ENCODE measurements at places on chromosomes 7 and 10.

GRCh38 chr10:122957474-122957873 is 3.4 kb upstream of the C10orf88 start:
- no peak for DNase-seq

GRCh38 chr10:75079436-75080083 is 31.9 kb upstream of the SAMD8 start:
- DNase-seq, result no peak

DNA sequence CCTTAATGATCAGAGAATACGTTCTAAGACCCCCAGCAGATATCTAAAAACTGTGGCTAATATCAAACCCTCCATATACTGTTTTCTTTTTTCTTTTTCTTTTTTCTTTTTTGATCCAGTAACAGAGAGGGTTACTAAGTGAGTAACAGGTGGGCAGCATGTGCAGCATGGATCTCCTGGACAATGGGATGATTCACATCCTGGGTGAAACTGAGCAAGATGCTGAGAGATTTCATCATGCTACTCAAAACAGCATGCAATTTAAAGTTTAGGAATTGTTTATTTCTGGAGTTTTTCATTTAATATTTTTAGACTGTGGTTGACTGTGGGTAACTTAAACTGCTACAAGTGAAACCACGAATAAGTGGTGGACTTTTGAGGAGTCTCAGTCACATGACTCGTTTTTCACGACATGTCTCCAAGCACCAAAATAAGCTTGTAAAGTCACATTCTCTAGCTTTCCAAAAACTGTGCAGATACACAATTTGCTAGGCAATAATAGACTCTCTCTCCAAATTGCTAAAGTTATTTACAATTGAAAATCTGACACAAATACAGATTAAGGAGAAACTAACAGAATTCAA is 716.2 kb downstream of the NXPH1 start:
- DNase-seq, result no peak

DNA sequence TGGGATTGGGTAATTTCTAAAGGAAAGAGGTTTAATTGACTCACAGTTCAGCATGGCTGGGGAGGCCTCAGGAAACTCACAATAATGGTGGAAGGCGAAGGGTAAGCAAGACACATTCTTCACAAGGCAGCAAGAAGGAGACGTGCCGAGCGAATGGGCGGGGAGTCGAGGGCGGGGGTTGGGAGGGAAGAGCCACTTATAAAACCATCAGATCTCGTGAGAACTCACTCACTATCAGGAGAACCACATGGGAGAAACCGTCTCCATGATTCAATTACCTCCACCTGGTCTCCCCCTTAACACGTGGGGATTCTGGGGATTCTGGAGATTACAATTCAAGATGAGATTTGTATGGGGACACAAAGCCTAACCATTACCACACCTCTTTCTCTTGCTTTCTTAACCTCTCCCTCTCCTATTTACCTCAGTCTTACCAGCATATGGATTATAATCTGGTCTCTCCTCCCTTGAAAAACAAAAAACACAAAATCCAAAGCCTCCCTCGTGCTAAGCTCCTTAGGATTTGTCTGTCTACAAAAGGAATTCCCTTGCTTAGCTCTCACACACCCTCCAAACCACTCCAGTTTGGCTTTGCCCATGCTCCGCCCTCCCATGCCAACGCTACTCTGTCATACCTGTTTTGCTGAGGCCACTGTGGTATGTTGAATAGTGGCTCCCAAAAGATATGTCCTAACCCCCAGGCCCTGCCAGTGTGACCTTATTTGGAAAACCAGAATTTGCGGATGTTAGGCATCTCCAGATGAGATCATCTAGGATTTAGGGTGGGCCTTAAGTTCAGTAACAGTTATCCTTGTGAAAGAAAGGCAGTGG is 19.6 kb upstream of the EFCAB10 start:
- no peak for DNase-seq

DNA sequence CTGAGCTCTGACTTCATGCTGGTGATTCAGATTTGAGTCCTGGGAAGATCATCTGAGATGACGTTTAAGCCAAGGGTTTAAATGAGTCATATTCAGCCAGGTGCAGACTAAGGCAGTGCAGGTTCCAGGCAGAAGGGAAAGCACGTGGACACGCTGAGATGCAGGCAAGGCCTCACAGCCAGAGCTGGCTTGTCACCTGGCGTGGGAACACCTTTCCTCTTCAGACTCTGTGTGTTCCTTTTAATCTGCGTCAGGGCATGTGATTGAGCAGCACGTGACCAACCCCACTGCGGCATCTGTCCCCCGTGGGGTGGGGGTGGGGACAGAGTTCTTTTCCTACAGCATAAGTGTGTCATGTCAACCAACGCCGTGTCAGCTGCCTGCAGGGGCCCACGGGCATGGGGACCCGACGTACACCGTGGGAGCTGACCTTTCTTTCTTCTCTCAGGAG is 10.7 kb upstream of the IDI2 start:
- no peak for DNase-seq

DNA sequence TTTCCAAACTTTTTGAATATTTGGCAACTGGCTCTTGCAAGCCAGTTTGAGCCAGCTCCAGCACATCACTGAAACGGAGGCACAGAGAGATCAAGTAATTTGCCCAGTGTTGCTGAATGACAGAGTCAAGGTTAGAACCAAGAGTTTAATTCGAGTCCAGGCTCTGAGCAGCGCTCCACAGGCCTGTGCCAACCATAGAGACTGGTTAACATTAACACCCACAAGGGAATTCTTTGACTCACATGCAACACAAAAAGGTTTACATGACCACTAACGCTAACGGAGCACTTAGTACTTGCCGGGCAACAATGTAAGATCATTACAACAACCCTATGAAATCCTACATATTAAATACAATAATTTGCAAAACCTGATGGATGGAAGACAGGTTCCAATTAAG is 1.5 kb downstream of the RGS10 start:
- no peak for DNase-seq
